ENCODE measurements at places on chromosomes 12 and 14.

GRCh38 chr12:125038976-125039625, 26.1 kb upstream of the AACS start:
- DNase-seq, result no peak

- no peak for DNase-seq
Observed at GRCh38 chr12:3259973-3260372, 182.8 kb downstream of the TSPAN9 start.

DNA sequence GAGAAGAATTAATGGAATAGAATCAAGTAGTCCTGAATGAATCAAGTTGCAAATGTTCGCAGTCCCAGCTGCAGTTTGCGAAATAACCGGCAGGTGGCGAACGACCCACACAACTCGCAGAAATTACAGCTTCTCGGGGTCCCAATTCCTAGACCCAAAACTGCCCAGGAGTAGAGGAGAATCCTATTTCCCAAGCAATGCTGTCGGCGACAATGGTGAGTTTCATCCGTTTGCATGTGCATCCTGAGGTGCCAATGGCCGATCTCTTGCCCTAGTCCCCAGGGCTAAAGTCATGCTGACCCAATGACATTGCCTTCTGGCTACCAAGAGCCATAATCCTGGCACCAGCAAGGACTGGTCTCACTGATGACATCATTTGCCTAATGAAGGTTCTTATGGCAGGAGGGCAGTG, 8.5 kb upstream of the ASCL1 start:
- peak; percentile 49 for DNase-seq

DNA sequence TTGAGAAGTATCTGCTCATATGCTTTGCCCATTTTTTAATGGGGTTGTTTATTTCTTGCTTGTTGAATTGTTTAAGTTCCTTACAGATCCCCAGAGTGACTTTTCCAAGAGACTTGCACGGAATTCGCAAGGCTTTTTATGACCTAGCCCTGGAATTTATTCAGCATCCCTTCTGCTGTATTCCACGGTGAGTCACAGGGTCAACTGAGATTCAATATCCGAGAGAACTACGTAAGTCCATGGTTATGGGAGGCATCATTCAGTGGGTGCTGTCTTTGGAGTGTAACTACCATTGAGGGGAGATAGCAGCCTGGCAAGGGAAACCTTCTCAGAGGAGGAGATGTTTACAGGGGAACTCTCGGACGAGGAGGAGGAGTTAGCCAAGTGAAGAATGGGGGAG, 20.9 kb upstream of the GPRC5A start:
- DNase-seq, result no peak

GRCh38 chr14:73026243-73026844, 562 bp downstream of the ZFYVE1 start:
- DNase-seq, result no peak

GRCh38 chr12:114662512-114663177, 21.3 kb downstream of the TBX3 start:
- peak; percentile 67 for DNase-seq

GRCh38 chr14:68711561-68712309, 81.1 kb downstream of the ZFP36L1 start:
- DNase-seq, result no peak

GRCh38 chr12:119710374-119710964, 42.5 kb downstream of the PRKAB1 start:
- no peak for DNase-seq

DNA sequence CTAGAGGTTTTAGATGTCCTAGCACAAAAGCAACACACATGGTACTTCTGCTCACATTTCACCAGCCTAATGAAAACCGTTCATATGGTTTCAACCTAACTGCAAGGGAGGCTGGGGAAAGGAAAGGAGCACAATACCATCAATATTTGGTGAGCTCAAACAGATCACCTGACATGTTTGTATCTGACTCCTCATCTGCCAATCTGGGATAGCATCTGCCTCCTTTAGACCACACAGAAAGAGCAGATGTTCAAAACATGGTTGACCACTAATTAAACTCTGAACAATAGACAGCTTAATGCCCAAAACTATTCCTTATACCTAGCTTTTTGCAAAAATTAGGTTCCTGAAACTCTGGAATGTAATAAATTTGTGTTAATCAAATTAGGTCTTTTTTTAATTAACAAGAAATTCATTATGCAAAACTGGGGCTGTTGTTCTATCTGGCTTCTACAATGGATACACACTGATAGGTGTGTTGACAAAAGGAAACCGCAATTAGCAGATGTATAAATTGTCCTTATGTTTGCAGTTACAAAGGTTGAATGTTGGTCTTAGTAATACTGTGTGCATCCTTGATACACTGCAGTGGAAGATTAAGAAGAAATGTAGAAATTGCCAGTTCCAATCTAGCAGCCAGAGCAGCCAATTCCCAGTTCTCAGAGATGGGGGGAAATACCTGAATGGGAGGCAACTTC, 89.3 kb downstream of the DUSP6 start:
- no peak for DNase-seq

- DNase-seq, result no peak
Observed at GRCh38 chr14:50826681-50827080, 4.3 kb downstream of the NIN start.

DNA sequence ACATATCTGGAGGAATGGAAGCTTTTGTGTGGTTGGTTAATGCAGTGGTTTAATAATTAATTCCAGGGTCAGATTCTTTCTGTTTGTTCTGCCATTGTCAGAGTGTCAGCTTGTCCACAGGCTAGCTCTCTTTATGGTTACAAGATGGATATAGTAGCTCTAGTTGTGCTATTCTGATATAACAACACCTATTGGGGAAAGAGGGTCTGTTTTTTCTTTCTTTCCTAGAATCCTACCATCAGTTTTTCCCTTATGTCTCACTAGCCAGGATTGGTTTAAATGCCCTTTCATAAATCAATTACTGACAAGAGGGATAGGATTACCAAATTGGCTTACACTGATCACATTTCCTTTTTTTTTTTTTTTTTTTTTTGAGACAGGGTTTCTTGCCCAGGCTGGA, 27.8 kb downstream of the CNOT2 start:
- no peak for DNase-seq

GRCh38 chr12:72828662-72829324, 556.6 kb downstream of the TRHDE start:
- no peak for DNase-seq

GRCh38 chr14:41666301-41666700, 59.6 kb downstream of the LRFN5 start:
- DNase-seq, result no peak

- no peak for DNase-seq
Observed at GRCh38 chr14:99147366-99147740, 124.6 kb downstream of the BCL11B start.

GRCh38 chr12:107704041-107704440, 18.4 kb downstream of the PWP1 start:
- DNase-seq, result no peak

DNA sequence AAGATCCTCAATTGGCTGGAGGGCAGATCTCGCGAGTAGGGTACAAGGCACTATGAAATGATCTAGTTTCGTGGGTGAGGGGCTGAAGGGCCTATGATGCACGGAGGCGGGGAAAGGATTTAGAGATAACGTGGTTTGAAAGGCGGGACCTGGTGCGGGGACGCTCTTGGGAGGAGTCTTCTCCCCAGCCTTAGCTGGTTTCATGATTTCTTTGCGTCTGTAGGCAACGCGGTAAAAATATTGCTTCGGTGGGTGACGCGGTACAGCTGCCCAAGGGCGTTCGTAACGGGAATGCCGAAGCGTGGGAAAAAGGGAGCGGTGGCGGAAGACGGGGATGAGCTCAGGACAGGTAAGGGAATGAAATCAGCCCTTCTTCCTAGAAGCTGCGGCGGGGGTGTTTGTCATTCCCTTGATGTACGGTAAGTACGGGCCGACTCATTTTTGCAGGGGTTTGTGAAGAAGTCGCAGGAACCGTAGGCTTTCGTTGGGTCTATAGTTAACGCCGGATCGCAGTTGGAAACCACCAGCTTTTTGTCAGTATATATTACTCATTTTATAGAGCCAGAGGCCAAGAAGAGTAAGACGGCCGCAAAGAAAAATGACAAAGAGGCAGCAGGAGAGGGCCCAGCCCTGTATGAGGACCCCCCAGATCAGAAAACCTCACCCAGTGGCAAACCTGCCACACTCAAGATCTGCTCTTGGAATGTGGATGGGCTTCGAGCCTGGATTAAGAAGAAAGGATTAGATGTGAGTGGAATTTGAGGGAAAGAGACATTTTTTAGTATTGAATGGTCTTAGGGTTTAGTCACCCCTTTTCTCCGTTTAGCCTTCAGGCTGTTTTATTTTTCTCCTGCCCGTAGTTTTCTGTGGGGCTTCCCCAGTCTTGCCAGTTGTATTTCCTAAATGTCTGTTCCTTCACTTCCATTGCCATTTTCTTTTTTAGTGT, 602 bp downstream of the APEX1 start:
- DNase-seq, result no peak

GRCh38 chr12:27096420-27096819, 14.0 kb upstream of the C12orf71 start:
- no peak for DNase-seq

DNA sequence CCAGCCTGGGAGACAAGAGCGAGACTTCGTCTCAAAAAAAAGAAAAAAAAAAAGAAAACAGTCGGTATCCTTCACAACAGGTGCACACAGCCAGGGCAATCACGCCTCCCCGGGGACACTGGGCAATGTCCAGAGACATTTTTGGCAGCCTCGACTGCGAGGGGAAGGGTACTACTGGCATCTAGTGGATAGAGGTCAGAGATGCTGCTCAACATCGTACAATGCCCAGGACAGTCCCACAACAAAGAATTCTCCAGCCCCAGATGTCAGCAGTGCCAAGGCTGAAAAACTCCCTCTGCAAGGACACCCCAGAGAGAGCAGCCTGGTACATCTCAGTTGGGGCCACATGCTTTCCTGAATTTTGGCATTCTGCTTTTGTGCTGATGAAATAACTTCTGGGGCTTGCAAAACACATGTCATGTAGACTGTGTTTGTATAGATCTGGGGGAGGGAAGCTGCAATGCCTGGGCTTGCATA, 21.5 kb downstream of the ALDH2 start:
- no peak for DNase-seq

DNA sequence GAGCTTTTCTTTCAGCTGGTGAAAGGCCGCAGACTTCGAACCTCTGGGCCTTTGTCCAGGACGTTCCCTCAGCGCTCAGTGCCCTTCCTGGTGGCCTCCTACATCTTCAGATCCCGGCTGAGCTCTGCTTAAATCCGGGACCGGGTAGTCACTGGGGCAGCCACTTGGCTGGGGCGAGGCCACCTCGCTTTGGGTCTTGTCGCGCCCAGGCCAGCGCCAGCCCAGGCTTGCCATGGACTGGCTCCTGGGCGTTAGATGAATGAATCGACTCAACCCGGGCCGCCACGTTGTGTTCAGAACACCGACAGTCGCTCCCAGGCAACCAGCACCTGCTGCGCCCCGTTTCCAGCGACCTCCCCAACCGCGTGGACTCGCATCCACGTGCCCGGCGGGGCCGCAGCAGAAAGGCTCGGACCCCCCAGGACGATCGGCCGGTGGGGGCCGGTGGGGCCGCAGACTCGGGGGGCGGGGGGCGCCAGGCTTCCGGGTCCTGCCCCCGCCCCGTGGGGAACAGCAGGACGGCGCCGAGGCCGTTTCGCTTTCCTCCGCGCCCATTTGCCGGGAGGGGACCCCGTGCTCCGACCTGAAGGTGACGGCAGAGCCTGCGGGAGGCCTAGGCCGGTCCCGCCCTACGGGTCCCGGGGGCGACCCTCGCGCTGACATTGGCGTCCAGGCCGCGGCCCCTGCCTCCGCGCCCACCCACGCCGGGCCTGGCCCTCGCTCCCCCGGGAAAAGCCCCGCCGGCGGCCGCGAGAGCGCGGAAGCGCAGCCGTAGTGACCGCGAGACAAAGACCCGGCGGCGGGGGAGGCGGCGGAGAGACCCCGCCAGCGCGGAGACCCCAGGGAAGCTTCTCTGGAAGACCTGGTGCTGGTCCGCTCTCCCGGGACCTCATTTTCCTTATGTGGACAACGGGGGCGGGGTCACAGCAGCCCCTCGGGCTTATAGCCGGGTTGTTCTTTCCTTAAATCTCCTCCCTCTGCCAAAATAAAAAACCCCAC, 37.3 kb upstream of the RCOR1 start:
- peak; percentile 56 for DNase-seq

DNA sequence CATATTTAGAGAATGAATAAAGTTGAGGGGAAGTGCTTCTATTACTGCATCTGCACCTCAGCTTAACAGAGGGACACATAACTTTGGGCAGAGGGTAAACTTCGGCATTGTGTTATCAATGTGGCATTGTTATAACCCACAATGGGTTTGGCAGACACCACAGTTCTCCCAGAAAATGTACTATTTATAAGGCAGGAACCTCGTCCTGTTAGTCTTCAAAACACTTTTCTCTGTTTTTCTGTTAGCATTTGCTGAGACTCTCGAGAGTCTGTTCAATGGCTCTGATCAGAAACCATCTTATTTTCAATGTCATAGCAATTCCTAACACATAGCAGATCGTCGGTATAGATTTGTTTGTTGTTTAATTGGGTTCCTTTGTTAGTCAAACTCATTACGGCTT, 13.9 kb downstream of the PPP1R36 start:
- no peak for DNase-seq

- DNase-seq, result no peak
Observed at GRCh38 chr12:128245121-128245520, 21.8 kb upstream of the TMEM132C start.

GRCh38 chr12:14769466-14769968, 33.8 kb downstream of the WBP11 start:
- DNase-seq, result no peak

DNA sequence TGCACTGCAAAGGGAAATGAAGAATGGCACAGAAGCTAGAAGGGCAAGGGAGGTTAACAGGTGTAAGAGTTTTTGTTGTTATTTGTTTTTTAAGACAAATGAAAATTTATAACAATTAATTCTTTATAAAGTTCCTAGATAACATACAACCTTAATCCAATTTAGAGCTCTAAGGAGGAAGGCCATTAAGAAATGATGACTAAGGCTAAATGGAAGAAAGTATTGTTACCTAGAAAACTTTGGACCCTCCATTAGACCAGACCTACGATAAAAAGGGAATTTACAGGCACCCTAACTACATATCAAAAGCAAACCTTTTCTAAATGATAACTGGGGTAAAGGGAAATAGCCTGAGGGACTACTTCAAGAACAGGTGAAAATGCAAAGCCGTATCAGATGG, 130.8 kb downstream of the PRKD1 start:
- no peak for DNase-seq

- no peak for DNase-seq
Observed at GRCh38 chr14:60637479-60638315, 11.6 kb downstream of the SIX1 start.
